NCI-H2081 treated with DMSO at 0.1 percent for 48 hours (cell line): ENCODE measurements at places on chromosomes 5 and 9.
A peak's percentile ranks its signal among the peaks of the same experiment; 100 is the strongest.

- DNase-seq, result no peak
Measured at GRCh38 chr5:67693956-67694809, 497.6 kb upstream of the CD180 start.

GRCh38 chr9:5579881-5580280 is 49.0 kb upstream of the RIC1 start:
- DNase-seq, result no peak

DNA sequence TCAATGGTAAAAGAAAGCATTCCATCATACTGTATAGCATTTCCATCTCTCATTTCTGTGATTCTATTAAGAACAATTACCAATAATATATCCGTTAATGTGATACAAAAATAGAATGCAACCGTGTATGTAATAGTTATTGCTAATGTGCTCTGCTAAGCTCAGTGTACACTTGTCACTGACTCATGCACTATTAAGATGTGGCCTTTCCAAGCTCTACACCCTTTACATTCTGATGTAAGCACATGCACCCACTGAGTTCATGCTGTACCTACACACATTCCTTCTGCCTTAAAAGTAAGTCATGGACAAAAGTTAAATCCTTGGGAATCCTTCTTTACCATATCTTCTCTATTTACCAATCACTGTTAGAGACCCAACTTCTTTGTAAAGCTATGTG is 319.1 kb downstream of the ZSWIM6 start:
- DNase-seq, result no peak

GRCh38 chr9:69079186-69079585 is 43.6 kb downstream of the FXN start:
- DNase-seq, result no peak

DNA sequence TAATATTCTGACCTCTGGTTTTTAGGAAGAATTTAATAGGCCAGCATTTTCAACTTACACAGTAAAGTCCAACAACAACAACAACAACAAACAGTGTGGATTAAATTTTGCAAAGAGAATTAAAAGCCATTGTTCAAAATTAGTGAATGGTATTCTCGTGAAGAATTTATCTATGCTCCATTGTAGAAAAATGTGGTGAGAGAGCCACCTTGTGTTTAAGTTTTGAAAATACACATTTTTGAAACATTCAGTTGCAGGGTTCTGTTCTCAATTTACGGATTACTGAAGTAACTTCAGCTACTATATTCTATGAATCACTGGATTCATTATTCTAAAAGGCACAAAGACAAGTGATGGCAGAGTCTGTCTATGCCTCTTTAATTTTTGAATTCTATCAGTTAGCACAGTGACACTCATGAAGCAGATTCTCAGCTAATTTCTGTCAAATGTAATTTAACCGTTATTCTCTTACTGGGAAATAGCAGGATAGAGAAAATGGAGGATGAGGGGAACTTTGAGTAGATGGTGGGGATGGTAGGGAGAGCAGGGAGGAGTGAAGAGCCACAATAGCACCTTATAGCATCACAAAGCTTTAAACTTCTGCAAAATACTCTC is 11.0 kb downstream of the CCDC152 start:
- DNase-seq, result peak; percentile 13

DNA sequence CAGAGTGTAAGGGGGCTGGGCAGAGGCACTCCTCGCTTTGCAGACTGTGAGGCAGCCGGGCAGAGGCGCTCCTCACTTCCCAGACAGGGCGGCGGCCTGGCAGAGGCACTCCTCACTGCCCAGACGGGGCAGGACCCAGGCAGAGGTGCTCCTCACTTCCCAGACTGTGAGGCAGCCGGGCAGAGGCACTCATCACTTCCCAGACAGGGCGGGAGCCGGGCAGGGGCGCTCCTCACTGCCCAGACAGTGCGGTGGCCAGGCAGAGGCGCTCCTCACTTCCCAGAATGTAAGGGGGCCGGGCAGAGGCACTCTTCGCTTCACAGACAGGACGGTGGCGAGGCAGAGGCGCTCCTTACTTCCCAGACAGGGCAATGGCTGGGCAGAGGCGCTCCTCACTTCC is 442.5 kb downstream of the SPATA31D1 start:
- no peak for DNase-seq

DNA sequence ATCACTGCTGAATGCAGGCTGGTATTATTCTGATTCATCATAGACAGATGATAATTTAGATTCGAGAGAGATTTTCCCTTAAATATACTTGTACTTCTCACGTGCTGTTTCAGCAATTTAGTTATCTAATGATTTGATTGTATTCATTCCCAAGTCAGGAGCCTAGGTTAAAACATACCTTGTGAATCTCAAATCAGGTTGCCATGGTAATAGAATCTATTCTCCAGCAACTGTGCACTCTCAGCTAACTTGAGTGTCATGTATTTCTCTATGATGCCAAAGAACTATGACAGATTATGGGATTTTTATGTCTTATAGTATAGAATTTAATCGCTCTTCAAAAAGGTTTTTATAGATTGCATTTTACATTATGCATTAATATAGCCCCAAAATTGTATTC is 315.3 kb downstream of the GABRG2 start:
- no peak for DNase-seq

DNA sequence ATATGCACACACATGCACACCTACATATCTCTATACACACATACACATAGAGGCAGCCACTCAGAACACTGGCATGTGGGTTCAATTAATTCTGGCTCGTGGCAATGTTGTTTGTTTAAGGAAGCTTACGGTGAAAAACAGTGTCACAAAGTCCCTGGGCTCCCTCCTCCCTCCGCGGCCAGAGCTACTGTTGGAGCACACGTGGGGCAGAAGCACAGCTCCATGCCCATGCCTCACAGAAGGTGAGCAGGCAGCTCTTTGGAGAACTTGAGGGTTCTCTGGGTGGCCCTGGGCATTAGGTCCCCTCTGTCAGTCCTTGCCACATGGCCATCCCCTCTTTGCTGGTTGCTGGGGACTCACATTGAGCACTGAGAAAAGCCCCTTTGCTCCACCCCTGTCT is 107.5 kb downstream of the GADD45G start:
- DNase-seq, result no peak

DNA sequence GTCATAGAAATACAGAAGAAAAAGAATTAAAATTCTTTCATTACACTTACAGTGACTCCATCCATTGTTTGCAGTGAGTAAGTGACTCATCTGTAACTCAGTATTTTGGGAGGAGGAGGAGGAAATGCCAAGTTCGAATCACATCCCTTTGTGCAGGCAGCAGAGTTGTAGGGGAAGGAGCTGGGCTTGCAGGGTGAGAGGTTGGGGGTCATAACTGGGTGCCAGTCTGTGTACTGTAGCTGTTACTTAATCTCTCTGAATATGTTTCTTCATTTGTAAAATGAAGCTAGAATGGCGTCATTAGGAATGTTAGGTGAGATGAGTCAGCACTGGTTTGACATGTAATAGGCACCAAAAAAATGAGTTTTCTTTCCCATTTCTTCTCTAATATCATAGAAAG is 235.7 kb upstream of the ADAMTSL1 start:
- no peak for DNase-seq

DNA sequence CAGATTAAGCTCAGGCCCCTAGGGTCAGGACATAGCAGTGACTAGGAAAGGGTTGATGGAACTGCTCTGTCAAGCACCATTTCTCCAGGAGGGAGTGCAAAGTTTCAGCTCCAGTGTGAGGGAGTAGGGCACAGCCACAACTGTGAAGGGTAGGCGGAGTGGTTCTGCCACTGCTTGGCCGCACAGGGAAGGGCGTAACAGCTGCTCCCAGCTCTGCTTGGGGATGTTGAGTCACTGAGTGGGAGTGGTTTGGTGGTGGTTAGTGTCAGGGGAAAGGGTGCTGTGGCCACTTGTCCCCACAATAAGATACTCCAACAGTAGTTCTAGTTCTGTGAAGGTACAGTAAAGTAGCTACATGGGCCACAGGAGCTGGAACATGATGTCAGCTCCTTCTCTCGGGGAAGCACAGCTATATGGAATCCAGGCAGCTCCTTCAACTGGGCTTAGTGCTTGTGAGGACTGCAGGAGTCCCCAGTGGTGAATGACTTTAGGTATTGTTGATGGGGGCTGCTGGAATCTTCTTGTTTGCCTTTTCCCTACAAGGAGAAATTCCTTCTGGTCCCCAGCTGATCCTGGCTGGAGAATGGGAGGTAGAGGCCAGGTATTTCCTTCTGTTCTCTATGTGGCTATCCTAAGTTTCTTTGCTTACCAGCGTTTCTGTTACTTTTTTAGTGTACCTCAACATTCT is 314.5 kb downstream of the SPATA31D1 start:
- DNase-seq, result no peak

- DNase-seq, result no peak
Measured at GRCh38 chr5:95725937-95726810, 5.0 kb upstream of the RHOBTB3 start.

DNA sequence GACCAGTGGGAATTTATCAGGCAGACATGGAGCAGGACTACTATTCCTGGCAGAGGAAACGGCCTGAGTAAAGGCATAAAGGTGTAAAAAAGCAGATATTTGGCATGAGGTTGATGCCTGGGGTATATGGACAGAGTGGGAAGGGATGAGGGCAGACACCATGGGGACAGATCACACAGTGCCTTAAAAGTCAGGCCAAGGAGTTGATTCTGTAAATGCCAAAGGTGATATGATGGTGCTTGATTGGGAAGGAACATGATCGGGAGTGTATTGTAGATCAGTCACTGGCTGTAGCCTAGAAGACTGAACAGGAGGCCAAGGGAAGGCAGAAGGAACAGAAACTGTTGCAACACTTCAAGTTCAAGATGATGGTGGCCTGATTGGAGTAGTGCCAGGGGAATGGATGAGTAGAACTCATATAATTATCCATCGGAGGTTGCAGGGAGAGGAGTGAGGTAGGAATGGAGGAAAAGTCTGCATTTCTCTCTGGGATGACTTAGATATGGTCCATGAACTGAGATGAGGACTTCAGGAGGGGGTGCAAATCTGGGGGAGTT is 594.3 kb upstream of the KLF4 start:
- DNase-seq, result no peak

DNA sequence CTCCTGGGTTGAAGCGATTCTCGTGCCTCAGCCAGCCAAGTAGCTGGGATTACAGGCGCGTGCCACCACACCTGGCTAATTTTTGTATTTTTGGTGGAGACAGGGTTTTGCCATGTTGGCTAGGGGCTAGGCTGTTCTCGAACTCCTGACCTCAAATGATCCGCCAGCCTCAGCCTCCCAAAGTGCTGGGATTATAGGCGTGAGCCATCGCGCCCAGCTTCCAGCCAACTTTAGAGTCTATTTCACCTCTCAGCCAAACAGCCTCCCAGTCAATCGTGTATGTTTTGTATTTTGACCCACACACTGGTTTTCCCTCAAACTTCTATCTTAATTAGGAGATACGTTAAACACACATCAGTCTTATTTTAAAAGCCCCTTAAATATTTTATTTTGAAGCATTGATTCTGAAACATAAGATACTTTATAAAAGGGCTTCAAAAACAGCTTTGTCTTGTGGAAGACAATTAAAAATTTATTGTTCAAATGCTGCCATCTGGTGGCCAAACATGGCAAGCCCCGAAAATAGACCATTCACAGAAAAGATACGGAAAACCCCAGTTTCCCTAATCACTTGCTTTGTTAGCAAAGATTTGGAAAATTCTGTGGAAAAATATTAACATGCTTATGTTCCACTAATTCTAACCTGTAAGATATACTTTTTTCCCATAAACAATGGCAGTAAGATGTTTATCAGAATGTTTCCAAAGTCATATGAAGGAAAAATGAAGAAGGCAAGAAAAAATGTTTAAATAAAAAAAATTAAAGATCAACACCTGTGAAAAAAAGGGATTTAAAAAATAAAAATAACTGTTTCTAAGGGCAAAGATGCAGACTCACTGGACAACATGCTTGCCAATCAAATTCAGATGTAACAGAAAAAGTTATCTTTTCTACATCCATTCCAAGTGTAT is 33.1 kb downstream of the APTX start:
- DNase-seq, result no peak

DNA sequence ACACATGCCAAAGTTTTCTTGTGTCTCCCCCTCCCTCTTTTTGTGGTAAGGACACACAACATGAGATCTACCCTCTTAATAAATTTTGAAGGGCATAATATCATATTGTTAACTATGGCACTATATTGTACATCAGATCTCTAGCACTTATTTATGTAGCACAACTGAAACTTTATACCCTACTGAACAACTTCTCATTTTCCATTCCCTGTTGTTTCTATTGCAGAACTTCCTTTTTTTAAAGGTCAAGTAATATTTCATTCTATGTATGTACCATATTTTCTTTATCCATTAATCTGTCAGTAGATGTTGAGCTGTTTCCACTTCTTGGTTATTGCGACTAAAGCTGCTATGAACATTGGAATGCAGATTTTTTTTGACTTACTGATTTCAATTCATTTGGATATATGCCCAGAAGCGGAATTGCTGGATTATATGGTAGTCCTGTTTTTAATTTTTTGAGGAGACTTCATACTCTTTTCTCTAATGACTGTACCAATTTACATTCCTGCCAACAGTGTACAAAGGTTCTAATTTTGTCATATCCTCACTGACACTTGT is 305.3 kb downstream of the PRR16 start:
- no peak for DNase-seq

GRCh38 chr5:44911501-44911900 is 102.8 kb downstream of the MRPS30 start:
- DNase-seq, result no peak

GRCh38 chr9:97772145-97772544 is 75.0 kb upstream of the XPA start:
- no peak for DNase-seq

DNA sequence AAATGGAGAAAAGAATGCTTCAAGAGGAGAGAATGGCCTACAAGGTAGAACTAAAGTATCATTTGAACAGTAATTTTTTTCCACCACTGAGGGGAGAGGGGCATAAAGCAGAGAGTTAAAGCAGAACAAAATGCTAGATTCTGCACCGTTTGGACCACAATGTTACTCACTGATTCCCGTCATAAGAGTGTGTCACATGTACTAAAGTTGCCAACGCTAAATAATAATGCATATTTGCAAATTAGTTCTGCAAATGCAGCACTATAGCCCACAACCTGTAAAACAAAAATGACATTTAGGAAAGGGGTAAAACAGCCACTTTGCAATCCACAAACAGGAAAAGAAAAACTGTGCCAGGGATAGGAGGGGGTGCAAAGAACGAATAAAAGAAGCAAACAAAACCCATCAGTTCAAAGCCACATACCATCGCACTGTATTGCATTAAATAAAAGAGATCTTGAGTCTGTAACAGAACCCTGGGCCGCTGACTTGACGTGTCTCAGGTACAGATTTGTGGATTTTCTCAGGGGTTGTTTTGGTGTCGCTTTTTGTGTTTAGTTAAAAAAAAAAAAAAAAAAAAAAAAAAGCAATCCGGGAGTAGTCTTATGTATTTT is 7.7 kb upstream of the NFIB start:
- DNase-seq, result no peak

- no peak for DNase-seq
Measured at GRCh38 chr5:27315363-27316270, 277.2 kb upstream of the CDH9 start.

GRCh38 chr9:78972303-78972999 is 599.3 kb upstream of the TLE4 start:
- peak; percentile 94 for DNase-seq

DNA sequence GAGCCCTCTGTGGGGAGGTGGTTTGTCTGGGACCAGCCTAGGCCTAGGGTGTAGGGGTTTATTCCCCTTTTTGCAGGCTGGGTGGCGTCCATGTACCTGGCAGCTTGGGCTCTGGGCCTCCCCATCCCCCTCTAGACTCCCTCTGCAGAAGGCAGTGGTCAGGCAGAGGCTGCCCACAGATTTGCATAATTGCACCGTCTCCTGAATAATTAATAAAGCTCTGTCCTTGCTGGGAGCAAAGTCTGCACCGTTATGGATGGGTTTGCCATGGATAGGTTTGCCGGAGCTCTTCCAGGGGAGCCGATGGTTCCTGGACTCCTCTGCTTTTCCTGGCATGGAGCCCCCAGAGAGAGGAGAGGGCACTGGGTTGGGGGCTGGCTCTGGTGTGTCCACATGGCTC is 60.4 kb downstream of the DAB2IP start:
- no peak for DNase-seq
